Myocyte (in vitro differentiated cells): ENCODE measurements at places on chromosomes 16 and 17. TPM values are rescaled to one million over a fixed set of nuclear protein-coding genes. Genes with fewer than 3 reads are reported as not detected.

GRCh38 chr16:56781528-56781961 lies 51.6 kb downstream of the NUP93 start:
- peak; percentile 91 for DNase-seq

DNA sequence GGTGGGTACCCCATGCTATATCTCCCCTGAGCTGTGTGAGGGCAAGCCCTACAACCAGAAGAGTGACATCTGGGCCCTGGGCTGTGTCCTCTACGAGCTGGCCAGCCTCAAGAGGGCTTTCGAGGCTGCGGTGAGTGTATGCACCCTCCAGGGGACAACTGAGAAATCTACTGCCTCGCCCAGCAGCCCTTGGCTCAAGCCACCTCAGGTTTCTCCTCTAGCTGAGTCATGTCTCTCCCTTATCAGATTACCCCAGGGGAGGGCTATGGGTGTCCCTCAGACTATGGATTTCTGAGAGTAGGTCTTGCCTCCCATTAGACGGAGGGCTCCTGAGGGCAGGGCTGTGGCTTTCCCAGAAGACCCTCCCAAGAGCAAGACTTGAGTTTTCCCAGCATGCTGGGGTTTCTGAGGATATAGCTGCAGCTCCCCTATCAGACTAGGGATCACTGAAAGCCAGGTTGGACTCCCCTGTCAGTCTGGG lies 6.7 kb downstream of the NEK8 start:
- peak; percentile 83 for DNase-seq

KRT39 gene
- total RNA-seq, result not detected in 2 replicates

- DNase-seq, result no peak
Measured at GRCh38 chr17:8739097-8739496, 5.5 kb downstream of the CCDC42 start.

DNA sequence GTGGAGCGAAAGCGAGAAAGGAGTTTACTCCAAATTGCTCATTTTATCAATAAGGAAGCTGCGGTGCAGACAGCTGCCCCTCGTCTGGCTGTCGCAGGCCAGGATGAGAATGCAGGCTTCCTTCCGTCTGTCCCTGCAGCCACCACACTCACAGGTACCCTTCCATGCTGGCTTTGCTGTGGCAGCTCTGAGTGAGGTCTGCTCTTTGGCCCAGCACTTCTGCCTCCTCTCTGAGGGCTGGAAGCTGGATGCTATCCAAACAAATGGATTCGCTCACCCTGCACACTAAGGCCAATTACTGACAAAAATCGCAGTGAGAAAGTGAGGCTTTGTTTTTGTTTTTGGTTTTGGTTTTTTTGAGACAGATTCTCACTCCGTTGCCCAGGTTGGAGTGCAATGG lies 7.0 kb downstream of the ARMC7 start:
- DNase-seq, result no peak

FOXF1 gene
- total RNA-seq, result not detected in 2 replicates

DNA sequence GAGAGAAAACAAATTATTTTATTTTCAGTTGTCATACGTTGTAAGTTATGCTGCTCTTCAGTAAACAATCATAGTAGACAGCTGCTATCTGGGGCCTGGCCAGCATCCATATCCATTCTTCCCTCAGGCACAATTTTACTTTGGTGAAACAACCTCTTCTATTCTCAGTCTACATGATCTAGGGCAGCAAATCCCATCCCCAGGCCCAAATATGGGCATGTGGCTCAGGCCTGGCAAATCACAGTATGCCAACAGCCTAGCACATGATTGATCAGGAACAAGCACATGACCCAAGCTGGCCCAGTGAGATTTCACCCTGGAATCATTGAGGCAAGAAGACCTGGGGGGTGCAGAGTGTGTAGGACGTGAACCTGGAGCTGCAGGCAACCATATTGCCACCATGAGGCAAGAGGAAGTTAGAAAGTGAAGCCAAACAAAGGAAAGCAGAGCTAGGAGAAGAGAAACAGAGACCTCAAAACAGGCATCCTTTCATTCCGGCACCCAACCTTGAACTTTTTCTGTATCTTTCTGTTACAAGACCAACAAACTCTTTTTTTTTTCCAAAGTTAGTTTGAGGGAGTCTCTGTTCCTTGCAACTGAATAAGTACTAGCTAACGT lies 10.3 kb upstream of the ABCC12 start:
- peak; percentile 53 for DNase-seq

GRCh38 chr16:783404-784161 lies 4.6 kb downstream of the RPUSD1 start:
- DNase-seq, result peak; percentile 72

GRCh38 chr17:46916211-46916610 lies 6.7 kb upstream of the GOSR2 start:
- DNase-seq, result no peak

DNA sequence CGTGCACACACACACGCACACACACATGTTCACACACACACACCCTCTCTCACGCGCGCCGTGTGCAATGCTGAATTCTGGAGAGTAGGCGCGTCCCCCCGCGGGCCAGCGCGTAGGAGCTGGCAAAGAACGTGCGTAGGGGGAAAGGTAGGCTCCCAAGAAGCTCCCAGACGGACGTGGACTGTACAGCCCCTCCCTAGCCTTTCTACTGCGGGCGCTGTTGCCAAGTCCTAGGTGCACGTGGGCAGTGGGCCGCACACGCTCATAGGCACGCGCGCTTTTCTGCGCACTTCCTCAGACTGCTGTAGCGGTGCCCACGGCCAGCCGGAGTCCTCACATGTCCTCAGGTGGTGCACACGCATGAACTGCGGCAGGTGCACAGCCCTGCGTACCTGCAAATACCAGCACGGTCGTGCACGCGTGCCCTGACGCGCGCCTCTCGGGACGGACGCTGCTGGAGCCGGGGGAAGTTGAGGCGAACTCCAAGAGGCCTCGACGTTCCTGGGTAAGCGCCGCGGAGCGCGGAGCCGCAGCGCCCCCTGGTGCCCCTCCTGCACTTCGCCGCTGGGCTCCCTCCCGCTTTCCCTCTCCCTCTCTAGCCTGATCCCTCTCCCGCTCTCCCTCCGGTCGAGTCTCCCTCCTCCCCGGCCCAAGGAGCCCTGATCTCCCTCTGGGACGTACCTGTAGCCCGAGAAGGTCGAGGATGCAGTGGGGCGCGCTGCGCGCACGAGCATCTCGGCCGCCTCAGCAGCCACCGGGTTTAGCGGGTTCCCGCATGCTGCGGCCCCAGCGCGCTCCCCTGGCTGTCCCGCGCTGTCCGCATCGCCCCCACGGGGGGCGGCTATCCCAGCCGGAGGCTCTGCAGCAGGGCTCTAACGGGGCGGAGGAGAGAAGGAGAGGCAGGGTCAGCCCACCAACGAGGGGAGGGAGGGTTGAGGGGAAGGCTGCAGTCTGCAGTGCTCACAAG lies 749 bp downstream of the GRIN2A start:
- no peak for DNase-seq

GRCh38 chr16:77599793-77600415 lies 122.4 kb upstream of the NUDT7 start:
- DNase-seq, result peak; percentile 24

NATD1 gene
- 24.9 and 25.8 TPM in 2 replicates for total RNA-seq

PRSS33 gene
- total RNA-seq, result not detected in 2 replicates

GRCh38 chr16:86879268-86879667 lies 300.9 kb downstream of the FOXL1 start:
- DNase-seq, result no peak

- DNase-seq, result no peak
Measured at GRCh38 chr17:3986939-3987335, 22.7 kb upstream of the ATP2A3 start.

GRCh38 chr17:43983515-43984411 lies 20.7 kb upstream of the NAGS start:
- no peak for DNase-seq

- no peak for DNase-seq
Measured at GRCh38 chr17:36545077-36545464, 352 bp downstream of the GGNBP2 start.

DNA sequence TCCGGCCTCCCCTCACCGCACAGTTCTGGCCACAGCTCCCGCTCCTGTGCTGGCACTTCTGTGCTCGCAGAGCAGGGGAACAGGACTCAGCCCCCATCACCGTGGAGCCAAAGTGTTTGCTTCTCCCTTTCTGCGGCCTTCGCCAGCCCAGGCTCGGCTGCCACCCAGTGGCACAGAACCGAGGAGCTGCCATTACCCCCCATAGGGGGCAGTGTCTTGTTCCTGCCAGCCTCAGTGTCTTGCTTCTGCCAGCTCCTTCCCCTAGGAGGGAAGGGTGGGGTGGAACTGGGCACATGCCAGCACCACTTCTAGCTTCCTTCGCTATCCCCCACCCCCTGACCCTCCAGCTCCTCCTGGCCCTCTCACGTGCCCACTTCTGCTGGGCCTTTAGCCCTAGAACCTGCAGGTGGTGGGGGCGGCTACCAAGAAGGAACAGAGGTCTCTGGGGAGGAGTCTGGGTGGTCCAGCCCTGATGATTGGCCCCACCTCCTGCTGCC lies 645 bp upstream of the ELMO3 start:
- DNase-seq, result peak; percentile 41

DNA sequence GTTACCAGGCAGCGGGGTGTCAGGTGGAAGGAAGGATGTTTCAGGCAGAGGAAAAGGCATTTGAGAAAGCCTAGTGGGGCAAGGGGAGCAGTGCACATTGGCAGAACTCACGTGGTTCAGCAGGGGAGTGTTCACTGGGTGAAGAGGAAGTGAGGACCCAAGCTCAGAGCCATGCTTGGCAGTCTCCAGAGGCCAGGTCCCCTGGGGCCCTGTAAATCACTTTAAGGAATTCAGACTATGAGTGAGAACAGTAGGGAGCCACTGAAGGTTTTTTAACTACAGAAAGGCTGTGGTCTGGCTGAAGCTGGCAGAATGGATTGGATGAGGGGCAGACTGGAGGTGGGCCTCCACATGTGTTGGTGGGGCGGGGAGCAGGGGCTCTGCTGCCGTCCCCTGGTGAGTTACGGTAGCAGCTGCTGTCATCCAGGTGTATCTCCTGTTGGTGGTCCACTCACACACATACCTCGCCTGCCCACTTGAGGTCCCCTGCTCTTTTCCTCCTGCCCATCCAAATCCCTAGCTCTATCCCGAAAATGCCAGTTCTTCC lies 5.1 kb downstream of the CLEC16A start:
- DNase-seq, result no peak

- DNase-seq, result no peak
Measured at GRCh38 chr17:27846042-27846655, 45.8 kb upstream of the NOS2 start.

KRT34 gene
- 0.16 TPM in 1 of 2 replicates, not detected in the other for total RNA-seq

SNX20 gene
- total RNA-seq, result 0.36 and 1.1 TPM in 2 replicates

DNA sequence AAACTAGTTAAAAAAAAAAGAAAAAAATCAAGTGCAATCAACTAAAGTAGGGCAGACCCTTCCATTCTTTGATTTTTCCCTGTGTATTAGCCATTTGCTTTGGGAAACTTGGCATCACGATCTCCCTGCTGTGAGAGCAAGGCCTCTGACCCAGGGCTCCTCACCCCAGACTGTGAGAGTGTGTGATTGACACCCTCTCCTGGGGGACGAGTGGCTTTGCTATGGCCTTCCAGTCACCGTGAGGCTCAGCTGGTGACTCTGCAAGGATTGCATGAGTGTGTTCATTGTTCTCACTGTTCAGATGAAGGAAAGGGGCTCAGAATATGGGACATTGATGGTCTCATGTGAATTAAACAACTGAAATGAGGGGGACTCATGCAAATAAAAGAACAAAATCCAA lies 69.0 kb upstream of the BCAR1 start:
- peak; percentile 81 for DNase-seq

DNA sequence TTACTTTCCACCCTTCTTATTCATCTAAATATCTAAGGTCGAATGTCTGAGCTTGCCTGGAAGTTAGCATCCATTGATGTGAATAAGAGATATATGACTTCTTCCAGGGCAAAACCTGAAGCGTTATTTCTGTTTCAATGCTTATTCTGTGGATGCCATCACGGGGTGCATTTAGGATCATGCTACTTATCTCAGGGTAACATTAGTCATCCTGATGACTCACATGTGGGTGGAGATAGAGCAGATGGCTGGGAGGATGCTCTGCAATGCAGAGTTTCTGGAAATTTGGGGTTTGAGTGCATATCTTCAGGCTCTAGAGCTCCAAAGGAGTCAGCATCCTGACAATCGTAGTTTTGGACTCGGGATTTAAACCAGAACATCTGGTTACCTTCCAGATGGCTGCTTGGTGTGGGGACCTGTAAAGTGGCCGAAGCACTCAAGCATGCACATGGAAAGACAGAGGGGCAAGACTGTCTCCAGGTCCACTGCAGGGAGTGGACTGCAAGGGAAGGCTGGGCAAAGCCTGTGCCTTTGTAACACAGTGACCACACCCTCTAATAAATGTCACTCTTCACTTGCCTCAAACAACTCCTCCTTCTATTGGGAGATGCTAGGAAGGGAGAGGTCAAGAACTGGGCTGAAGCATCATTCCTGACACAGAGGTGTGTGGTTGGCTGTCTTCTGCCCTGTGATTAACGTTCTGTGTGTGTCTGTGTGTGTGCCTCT lies 175.2 kb upstream of the SALL1 start:
- DNase-seq, result peak; percentile 3

APOBR gene
- not detected in 2 replicates for total RNA-seq

DPEP3 gene
- not detected in 2 replicates for total RNA-seq

DNA sequence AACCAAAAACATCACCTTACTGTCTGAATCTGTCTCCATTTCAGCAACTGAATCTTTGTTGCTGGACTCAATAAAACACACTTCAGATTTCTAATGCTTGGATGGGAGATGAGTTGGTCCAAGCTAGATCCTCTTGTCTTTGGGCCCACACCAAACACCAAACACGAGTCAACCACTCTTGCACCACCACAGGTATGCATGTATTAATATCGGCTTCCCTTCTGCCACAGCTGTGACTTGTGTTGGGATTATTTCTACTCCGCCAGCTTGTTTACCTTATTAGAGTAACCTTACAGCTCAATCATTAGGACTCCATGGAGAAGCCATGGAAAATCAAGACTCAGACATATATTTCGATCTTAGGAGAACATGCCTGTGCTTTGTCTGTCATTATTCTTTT lies 49.9 kb downstream of the XYLT1 start:
- DNase-seq, result no peak

GRCh38 chr17:39151943-39152818 lies 744 bp upstream of the PLXDC1 start:
- no peak for DNase-seq

MRPS23 gene
- 23.3 and 27.3 TPM in 2 replicates for total RNA-seq

GRCh38 chr17:1808644-1809043 lies 21.1 kb downstream of the SMYD4 start:
- DNase-seq, result no peak

DOC2B gene
- total RNA-seq, result 0.03 TPM in 1 of 2 replicates, not detected in the other

- no peak for DNase-seq
Measured at GRCh38 chr17:28622186-28622585, 8.2 kb upstream of the RSKR start.

FOXL1 gene
- 0.67 and 1.5 TPM in 2 replicates for total RNA-seq

WSCD1 gene
- 19.8 and 30.1 TPM in 2 replicates for total RNA-seq

DNA sequence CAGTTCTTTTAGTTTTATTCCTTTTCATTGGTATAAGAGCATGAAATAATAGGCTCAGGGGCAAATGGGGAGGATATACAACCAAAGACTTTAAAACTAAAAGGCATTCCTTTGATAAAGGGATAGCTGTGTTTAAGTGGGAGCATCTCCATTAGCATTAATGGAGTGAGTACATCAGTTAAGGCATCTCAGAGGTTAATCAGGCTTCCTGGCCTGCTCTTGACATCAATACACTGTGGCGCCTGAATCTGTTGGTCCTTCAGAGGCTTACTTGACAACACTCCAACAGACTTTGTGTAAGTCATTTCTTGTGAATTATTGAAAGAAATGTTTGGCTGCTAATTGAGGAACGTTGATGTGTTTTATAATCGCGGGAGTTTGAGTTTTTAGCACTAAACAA lies 230.7 kb downstream of the BCAS3 start:
- DNase-seq, result no peak

GNAO1 gene
- not detected in 2 replicates for total RNA-seq

WNT3 gene
- 0.86 and 1.9 TPM in 2 replicates for total RNA-seq
